ENCODE measurements at places on chromosomes 2 and 18. TPM values are rescaled to one million over a fixed set of nuclear protein-coding genes. Genes with fewer than 3 reads are reported as not detected.

The FAM237A gene
- polyA plus RNA-seq, result not detected

The TMBIM1 gene
- polyA plus RNA-seq, result 116 TPM

The PHLPP1 gene
- 4.0 TPM for polyA plus RNA-seq

The GREB1 gene
- not detected for polyA plus RNA-seq

The NGEF gene
- 0.11 TPM for polyA plus RNA-seq

The RETREG2 gene
- 131 TPM for polyA plus RNA-seq

The FOXD4L1 gene
- polyA plus RNA-seq, result 0.02 TPM

The VSNL1 gene
- not detected for polyA plus RNA-seq

The GAD1 gene
- 0.25 TPM for polyA plus RNA-seq

The PDE1A gene
- 1.0 TPM for polyA plus RNA-seq

The CIB4 gene
- polyA plus RNA-seq, result not detected

GRCh38 chr2:147495734-147496133 is 349.1 kb upstream of the ACVR2A start:
- no peak for DNase-seq

GRCh38 chr2:189569295-189569910 is 11.2 kb downstream of the SLC40A1 start:
- no peak for DNase-seq

- no peak for DNase-seq
Measured at GRCh38 chr2:179886-180285, 83.9 kb downstream of the SH3YL1 start.

DNA sequence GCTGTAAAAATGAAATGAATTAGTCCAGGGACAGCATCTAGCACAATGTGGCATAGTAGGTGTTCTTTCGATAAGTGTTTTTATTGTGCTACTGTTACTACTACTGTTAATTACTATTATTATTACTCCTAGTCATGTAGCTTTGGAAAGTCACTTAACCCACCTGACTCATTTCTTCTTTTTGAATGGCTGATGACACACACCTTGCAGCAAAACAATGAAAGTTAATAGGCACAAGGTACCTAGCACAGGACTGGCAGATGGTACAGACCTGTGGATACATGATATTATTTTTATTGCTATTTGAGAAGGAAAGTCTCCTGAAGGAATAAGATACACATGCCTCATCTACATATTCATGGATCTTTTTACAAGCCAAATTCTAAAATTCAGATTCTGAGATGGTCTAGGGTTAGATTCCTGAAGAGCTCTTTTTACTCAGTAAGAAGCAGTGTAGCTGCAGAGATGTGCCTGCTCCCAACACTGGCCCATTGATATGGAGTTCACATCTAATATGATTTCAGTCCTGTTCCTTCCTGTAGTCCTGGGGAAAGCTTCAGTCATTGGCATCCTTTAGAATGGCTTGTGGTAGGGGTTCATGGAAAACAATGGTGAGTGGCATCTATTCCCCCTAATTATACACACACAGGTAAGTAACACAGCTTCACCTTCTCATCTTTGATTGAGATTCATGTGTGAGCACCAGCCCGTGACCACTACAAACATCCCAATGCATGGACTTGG is 7.9 kb upstream of the ERMN start:
- no peak for DNase-seq

DNA sequence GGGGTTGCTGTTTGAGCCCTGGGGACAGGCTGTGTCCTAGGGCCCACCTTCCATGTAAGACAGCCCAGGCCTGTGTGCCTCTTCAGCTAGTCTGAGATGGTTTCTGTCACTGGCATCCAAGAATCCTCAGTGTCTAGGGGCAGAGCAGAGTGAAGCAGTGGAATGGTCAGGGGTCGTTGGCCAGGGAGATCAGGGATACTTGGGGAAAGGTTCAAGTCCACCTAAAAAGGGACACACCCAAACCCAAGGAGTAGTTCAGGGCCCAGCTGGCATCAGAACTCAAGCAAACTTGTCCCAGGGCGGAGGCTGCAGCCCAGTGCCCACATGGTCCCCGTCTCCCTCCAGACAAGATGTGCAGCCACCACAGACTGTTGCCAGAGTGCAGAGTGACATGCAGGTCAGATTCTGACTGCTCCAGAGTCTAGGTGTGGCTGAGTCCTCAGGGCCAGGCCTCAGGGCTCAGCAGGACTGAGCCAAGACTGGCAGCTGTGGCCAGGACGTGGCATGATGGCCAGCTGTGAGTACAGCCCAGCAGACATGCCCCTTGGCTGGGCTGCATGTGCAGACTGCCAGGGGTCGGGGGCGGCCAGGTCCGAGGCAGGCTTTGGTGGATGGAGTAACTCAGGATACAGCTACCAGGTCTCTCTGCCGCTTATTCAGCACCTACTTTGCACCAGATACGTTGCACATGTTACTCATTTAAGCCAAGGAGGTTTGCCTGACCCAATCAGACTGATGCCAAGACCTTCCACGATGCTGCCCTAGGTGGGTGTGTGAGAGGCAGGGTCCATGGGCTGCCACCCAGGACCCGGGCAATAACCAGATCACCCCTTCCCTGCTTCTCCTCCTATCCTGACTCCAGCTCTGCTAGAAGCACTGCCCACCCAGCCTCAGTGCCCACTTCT is 146.6 kb downstream of the SMAD7 start:
- no peak for DNase-seq

- DNase-seq, result peak; percentile 70
Measured at GRCh38 chr18:63882333-63883141, 5.0 kb upstream of the SERPINB2 start.

DNA sequence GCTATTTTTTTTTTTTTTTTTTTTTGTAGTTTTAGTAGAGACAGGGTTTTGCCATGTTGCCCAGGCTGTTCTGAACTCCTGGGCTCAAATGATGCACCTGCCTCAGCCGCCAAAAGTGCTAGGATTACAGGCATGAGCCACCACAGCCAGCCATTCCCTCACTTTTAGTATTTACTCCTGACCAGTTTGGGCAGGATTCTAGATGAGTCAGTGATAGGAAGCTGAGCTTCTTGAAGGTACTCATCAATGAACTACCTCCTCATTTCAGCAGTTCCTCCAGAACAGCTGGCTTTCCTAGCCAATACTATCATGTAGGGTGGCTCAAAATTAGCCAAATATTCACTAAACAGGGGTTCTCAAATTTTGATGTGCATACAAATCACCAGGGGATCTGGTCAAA is 57.2 kb downstream of the CYBRD1 start:
- no peak for DNase-seq

DNA sequence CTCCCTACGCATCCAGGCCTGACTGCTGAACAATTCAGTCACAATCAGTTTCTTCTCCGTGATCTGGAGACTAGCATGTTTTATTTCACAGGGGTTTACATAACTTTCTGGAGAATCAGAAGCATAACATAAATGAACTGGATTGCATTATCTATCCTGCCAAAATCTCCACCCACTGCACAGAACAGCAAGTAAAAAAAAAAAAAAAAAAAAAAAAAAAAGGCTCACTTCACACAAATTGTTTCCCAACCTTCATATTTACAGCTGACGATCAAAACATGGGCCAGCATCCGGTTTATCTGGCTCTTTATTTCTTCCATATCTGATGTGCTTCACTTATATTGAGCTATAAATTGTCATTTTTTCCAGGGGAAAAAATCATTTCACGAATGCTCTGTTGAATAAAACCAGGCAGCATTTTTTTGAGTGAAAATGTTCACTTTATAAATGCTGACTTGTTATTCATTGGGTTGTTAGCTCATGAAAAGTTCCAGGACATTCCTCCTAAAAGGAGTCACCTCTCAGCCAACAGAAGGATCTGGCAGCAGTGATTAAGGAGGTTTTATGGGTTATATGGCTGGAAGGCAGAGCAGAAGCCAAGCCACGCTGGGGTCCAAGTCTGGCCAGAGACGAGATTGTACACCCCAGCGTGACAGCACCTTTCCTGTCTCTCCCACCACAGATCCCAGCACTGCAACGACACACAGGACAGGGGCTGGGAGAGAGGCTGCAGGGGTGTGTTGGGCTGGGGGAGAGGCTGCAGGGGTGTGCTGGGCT is 51.2 kb upstream of the GLI2 start:
- DNase-seq, result peak; percentile 52

DNA sequence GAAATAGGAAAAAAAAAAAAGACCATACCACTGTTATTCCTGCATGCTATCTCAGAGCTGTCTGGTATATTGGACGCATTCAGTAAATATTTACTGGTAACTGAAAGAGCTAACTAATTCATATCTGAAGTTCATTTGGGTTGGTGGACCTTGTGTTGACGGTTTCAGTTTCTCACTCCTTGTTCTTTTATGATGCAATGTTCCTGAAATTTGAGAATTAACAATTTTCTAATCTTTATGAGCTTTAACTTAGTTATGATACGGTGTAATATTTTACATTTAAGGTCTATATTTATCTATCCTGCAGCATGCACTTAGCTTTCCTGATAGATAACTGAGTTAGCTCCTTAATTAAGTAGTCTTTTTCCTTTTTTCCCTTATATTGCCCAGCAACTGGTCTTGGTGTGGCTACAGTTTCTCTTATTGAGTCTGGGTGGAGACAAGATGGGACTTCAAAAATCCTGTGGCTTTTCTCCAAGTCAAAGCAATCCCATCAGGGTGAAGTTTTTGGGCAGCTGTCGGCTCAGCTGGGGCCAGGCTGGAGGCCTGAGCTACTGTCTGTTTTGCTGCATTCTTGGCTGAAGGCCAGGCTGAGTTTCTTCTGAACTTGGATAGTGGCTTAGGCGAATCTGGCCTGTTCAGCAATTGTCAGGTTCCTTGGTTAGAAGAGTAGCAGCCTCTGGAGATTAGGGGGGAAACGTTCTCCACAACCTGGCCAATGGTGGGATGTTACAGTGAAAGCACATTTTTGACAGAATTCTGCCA is 78.4 kb upstream of the MEX3C start:
- DNase-seq, result no peak

GRCh38 chr2:74177696-74178095 is 983 bp downstream of the MOB1A start:
- no peak for DNase-seq

DNA sequence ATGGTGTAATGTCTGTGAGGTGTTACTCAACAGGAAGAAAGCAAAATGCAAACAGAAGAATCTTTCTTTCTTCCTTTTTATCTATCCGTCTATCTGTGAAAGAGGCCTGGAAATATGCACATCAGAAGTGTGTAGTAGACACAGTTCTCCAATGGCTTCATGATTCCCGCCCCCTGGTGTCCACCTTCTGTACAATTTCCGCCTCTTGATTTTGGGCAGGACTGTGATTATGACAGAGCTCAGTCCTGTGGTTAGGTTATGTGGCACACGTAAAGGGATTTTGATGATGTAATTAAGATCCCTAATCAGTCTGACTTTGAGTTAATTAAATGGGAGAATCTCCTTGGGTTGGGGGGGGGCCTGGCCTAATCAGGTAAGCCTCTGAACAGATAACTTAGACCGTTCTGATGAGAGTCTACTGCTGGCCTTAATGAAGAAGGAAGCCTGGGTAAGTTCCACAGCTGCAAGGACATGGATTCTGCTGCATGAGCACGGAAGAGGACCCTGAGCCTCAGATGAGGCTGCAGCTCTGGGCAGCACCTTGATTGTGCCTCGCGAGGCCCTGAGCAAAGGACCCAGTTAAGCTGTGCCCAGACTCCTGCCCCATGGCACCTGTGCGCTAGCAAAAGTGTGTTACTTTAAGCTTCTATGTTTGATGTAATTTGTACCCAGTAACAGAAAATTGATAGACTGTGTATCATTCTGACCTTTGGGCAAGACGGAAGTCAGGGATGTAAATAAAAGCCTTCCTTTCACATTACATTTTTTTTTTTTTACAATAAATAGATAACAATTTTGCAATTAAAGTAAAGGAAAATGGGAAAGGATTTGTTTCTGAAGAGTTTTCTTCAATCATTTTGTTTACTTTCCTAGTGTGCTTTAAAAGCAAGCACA is 11.3 kb upstream of the KCNF1 start:
- no peak for DNase-seq

GRCh38 chr2:48756289-48756688 is 765 bp upstream of the LHCGR start:
- DNase-seq, result no peak

- DNase-seq, result peak; percentile 67
Measured at GRCh38 chr2:46098621-46099062, 198.6 kb upstream of the EPAS1 start.

DNA sequence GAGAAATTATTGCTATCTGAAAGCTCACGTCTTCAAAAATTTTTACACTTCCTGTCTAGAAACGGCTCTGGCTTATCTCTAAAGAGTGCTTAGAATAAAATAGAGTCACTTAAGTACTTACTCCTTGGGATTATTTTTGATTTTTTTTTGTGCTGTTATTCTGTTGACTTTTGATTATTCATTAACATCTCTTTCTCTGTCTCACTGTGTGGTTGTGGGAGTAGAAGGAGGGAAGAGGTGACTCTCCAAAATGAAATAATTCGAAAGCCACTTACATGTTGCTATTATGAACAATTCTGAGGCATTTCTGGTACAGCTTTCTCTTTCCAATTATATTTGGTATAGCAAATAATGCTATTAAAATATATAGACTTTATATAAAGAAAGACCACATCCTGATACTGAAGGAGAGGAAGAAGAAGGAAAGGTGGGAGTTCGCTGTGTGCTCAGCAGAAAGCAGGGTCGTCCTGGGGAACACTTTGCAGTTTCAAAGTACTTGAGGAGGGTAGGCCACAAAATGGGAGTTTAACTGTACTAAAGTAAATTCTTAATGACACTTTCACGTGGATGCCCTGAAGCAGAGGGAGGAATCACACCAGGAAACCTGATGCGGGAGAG is 9.6 kb upstream of the MMADHC start:
- DNase-seq, result no peak

GRCh38 chr2:109501461-109501860 is 112.3 kb downstream of the SEPTIN10 start:
- no peak for DNase-seq

DNA sequence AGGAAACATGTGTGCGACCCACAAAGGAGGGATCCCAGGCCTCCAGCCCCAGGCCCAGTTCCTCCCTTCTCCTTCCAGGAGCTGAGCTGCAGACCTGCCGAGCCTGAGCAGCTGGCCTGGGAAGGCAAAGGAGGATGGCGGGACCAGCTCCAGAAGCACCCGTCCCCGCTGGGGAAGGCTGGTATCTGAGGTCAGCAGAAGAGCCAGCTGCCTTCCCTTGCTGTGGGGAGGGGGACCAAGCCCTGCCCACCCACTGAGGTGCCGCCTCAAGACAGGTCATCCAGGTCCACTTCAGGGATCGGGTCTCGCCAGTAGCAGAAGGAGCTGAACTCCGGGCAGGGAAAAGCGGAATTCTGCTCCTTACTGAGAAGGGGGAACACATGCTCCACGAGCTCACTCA is 73.2 kb downstream of the EMILIN2 start:
- no peak for DNase-seq

DNA sequence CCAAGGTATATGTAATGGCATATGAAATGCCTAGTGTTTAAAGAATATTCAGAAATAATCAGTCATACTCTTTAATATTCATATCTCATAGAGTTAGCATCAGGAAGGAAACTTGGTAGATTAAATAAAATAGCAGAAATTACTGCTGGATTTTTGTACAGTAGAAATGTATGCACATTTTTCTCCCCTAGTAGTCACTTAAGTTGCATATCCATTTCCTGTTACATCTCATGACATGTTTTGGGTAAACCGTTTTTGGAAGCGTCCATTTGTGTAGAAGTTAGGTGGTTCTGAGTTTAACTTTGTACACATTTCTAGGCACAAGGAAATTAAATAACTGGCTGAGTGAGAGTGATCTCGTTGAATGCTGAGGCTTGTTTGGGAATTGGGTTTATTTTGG is 21.9 kb downstream of the NEDD4L start:
- DNase-seq, result no peak

All from BJ (cell line).